ENCODE measurements at places on chromosomes 13 and 19.

- ATAC-seq: no peak
Observed at GRCh38 chr13:20997301-20998161, 63.9 kb downstream of the LATS2 start.

DNA sequence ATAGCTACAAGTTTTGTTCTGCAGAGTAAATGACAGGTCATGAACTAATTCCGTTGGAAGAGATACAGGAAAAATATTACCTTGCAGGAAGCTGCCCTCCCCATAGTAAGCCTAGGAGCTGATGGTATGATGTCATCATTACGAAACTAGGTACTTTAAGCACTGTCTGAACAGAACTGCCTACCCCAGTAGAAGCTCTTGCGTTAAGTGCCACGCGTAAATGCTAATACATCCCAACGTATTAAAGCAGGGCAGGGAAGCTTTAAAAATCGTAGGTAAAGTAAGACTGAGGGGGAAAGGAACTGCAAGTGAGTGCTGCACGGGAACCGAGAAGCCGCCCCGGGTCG, 572 bp downstream of the UGGT2 start:
- no peak for ATAC-seq

DNA sequence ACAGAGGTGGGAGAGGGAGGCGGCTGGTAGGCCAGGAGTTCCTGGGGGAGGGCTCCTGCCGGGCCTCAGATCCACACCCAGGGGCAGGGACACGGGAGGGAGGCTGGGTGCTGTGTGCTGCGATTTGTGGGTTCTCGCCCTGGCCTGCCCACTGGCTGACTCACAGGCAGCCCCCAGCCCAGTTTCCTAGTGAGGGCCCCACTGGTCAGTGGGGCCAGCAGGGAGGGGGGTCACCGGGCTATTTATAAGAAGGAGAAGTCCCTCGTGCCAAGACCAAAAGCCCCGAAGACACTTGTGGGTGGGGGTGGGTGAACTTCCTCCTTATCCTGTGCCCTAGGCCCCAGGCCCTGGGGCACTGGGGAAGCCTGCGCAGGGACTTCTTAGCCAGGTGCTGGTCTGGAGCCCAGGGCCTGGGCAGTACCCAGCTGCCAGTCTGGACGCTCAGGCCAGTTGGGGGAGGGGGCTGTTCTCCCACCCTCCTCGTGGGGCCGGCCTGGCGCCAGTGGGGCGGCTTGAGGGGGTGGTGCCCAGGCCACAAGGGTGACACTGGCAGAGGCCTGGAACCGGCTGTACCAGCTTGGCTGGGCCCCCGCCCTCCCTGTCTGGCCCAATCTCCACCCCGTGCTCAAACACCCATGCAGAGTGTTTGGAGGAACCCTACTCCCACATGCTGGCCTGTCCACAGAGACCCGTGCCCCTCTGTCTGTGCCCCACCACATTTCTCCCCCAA, 5.0 kb upstream of the JUNB start:
- ATAC-seq: no peak

DNA sequence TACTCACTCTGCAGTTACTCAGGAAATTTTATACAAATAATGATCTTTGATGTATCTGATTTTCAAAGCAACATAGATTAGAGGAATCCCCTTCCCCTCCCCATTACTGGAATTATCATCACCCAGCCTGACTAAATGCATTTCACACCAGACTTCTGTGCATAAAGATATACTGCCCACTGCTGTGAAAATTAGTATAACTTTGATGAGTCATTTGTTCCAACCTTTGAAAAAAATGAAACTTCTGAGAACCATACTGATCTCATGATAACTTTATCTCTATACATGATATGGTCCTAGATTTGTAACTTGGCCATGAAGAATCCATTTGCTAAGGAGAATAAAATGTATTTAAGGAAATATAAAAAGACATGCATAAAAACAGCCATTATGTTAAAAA, 63.9 kb downstream of the GPC6 start:
- no peak for ATAC-seq

DNA sequence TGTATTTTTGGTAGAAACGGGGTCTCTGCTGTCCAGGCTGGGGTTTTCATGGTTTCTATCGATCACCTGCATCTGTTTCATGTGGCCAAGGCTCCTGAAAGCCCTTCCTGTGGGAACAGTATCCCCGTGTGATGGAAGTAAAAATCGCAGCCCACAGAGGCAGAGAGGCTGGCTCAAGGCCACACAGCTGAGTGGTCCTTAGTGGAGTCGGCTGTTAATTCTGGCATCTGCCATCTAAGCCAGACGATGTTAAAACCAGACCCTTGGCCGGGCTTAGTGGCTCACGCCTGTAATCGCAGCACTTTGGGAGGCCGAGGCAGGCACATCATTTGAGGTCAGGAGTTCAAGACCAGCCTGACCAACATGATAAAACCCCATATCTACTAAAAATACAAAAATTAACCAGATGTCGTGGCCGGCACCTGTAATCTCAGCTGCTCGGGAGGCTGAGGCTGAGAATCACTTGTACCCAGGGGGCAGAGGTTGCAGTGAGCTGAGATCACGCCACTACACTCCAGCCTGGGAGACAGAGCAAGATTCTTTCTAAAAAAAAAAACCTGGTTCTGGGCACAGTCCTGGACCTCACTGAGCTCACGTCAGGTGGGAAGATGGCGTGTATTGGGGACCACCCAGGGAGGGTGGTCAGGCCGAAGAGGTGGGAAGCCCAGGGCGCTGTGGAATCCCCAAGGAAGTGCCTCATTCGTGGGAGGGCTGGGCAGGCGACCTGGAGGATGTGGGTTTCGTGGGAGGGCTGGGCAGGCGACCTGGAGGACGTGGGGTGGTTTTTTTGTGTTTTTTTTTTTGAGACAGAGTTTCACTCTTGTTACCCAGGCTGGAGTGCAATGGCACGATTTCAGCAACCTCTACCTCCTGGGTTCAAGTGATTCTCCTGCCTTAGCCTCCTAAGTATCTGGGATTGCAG, 18.5 kb upstream of the MISP start:
- ATAC-seq: no peak

DNA sequence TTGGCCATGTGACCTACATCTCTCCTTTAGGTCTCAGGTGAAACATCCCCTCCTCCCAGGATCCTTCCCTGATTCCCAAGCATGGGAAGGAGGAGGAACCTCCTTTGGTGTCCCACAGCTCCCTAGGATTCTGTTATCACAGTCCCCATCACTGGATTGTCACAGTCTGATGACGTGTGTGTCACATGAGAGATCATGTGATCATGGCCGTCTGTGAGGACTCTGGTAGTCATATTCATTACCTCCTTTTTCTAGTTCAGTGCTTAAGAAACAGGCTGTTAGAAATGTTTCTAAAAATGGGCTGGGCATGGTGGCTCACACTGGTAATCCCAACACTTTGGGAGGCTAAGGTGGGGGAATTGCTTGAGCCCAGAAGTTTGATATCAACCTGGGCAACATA, 3.0 kb downstream of the DHX34 start:
- no peak for ATAC-seq

DNA sequence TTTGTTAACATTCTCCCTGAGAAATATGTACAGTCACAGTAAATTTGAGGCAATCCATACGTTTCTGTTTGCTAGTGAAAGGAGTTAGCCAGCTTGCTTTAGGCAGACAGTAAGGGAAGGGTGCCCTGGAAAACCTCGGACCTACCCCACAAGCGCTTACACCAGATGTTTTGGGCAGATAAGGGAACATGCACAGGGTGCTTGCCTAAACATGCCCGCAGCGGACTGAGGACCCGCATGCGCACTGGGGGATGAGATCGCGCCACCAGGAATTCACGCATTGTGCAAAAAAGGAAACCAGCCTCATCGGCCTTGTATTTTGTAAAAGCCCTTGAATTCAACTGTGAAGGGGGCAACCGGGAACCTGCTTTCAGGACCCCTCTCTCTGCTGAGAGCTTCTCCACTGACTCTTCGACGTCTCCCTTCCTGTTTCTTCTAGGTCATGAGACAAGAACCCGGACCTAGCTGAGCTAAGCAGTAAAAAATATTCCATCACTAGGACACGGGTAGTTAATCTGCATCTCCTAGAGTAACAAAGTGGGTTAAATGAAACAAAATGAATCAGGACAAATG, 1399.2 kb upstream of the ATXN8OS start:
- ATAC-seq: no peak

- ATAC-seq: no peak
Observed at GRCh38 chr13:104805346-104805745, 1730.1 kb downstream of the EFNB2 start.

GRCh38 chr13:26962671-26963070, 202.1 kb upstream of the GPR12 start:
- no peak for ATAC-seq

- no peak for ATAC-seq
Observed at GRCh38 chr13:63948045-63948444, 2532.4 kb upstream of the PCDH20 start.

DNA sequence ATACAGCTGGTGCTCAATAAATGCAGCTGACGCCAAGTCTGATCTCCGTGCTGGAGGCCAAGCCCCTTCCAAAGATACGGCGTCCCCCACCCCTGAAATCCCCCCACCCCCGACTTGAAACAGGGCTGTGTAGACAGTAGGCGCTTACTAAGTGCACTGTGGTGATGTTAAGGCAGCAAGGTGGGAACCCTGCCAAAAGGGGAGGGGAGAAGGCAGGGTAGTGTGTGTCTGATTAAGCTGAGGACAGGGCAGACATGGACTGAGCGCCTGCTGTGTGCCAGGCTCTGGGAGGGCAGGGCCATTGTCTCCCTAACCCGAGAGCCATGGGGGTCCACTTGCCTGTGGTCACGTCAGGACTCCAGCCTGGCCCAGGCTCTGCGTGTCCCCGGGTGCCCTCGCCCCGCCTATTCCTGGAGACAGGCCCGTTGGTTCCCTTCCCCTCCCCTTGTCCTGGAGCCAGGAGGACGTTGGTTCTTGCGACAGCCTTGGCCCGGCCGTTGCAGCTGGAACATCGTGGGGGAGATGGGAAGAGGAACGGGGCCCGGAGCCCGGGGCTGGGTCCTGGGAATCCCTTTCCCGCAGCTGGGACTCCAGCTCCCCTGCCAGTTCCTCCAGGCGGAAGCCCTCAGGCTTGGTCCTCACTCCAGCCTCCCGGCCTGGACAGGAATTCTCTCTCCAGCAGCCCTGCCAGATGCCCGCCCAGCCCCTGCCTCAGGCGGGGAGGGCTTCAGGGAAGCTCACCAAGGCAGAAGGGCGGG, 1.7 kb upstream of the ELANE start:
- no peak for ATAC-seq

DNA sequence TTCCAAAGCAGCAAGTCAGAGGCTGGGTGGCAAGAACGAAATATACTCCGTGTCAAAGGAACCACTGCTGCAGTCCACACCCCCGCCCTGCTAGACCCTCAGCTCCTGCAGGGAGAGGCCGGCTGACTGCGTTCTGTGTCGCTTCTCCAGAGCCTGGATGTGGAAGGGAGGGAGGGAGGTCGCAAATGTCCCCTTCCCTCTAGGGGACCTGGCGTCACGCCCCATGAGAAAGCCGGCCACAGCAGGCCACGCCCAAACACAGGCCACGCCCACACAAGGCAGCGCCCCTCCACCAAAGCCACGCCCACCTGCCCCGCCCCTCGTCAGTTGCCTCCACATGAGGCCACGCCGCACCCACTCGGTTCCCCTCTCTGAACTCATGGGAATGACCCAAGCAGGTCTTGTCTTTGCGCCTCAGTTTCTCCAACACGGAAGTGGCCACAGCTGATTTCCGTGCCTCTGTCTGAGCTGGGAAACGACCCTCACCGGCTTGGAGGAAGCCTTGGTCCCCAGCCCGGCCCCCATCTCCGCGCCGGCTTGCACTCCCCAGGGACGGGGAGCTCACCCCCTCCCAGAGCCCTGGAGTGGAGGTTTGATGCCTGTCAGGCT, 38.4 kb upstream of the TCF3 start:
- no peak for ATAC-seq

- ATAC-seq: no peak
Observed at GRCh38 chr13:102328909-102329308, 72.9 kb downstream of the FGF14 start.

DNA sequence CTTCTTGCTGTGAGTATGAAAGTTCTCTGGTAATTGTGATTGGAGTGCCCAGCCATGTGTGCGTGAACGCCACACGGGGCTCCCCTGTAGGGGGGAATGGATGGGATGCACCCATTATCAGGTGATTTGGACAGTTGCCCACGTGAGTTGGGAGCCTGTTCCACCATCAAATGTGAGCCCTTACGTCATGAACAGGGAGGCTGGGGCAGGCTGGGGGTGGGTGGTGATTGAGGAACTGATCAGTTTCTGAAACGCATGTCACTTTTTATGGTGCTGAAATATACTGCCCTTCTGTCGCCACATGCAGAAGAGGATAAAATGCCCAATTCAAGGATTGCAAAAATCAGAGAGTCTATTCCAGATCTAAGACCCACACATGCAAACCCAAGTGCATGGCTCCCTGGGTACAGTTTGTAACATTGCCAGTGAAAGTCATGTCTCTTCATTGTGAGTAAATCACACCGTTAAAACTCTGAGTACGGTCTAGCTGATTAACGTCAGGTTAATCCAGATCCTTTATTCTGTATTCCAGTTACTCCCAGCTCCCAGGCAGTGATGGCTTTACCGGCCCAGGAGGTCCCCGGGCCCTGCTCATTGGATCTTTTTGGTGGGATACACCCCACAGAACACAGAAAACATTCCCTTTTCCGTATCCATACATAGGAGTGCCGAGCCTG, 90.2 kb downstream of the RAB20 start:
- ATAC-seq: no peak

GRCh38 chr13:45295536-45295935, 45.4 kb downstream of the TPT1 start:
- no peak for ATAC-seq

GRCh38 chr13:26601669-26602068, 44.2 kb downstream of the WASF3 start:
- no peak for ATAC-seq

GRCh38 chr13:97276862-97277269, 54.7 kb downstream of the MBNL2 start:
- ATAC-seq: peak; percentile 84

DNA sequence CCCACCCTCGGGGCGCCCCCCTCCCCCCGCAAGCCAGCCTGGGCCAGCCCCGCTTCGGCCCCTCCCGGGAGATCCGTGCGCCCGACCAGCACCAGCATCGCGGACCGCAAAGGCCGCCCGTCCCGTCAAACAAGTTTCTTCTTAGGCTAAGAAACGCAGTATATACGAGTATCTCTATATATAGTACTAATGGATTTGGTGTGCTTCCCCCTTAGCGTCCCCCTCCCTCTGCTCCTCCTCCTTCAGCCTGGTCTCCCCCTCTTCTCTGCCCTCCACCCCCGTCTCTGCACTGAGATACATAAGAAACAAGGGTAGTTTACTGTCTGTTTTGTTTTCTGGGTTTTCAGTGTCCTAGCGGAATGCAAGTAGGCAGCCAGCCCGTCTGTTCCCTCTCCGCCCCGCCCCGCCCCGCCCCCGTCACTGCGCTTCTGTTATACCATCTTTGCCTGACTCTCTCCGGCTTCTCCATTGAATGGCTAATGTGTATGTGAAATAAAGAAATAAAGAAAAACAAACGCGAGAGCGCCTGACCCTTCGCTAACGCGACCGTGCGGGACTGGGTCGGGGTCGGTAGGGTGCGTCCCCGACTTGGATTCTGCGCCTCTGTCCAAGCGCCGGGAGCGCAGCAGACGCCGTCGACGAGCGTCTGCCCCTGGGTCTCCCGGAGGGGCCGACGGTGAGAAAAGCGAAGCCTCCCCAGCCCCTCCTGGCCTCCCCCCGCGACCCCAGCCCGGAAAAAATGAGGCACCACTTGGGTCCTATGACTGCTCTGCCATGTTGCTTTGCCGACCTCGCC, 4.2 kb downstream of the LYL1 start:
- ATAC-seq: no peak

- ATAC-seq: no peak
Observed at GRCh38 chr13:80574113-80574850, 233.4 kb upstream of the SPRY2 start.

GRCh38 chr19:44737238-44738071, 11.1 kb upstream of the BCL3 start:
- no peak for ATAC-seq

- ATAC-seq: no peak
Observed at GRCh38 chr13:110119935-110120905, 186.7 kb downstream of the COL4A1 start.
